ENCODE measurements at places on chromosomes 6 and 20.

- DNase-seq, result no peak
Observed at GRCh38 chr6:107716688-107717089, 107.4 kb downstream of the SCML4 start.

DNA sequence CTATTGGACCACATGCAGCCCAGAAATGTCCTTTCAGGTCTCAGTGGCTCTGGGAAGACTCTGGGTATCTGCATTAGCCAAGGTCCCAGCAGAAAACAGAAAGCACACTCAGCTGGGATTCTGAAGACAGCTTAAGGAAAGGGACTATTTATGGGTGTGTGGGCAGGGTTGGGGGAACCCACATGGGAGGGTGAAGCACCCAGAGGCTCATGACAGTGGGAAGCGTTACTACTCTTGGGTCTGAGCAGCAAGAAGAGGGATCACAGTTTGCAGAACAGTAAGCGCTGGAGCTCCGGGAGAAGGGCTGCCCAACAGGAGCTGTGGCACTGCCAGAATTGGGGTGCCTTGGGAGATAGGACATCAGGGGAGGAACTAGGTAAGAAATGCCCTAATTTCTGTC, 12.4 kb upstream of the CDC5L start:
- no peak for DNase-seq

DNA sequence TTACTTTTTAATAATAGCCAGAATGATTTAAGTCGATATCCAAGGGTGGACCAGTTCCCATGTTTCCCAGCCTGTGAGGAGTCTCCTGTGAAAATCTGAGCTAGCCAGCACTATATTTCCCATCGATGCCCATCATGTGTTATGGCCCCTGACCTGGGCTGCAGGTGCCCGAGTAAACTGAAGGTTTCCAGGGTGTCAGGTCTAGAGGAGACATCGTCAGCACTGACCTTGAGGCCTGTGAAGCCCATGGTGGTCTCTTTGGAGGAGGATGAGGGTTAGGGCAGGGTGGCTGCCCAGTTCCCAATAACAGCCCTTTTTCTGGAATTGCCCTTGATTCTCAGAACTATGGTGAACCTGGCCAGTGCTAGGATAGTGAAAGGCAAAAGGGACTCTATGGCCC, 63.0 kb upstream of the TOP1 start:
- DNase-seq, result no peak

DNA sequence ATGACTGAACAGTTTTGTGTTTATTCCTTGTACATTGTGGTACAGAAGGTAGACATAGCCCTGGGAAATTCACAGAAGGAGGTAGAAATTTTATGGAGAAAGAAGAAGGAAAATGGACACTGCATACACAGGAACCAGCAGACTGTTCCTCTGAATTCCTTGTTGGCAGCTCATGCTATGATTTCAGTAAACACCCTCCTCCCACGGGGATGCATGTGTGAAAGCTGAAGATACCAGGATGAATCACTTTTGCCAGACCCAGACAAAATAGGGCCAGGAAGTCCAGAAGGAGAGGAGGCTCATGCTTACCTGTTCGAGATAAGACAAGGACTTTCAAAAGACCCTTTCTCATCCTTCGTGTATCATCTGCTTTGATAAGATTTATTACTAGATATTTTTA, 110.3 kb upstream of the GGTLC1 start:
- DNase-seq, result no peak

DNA sequence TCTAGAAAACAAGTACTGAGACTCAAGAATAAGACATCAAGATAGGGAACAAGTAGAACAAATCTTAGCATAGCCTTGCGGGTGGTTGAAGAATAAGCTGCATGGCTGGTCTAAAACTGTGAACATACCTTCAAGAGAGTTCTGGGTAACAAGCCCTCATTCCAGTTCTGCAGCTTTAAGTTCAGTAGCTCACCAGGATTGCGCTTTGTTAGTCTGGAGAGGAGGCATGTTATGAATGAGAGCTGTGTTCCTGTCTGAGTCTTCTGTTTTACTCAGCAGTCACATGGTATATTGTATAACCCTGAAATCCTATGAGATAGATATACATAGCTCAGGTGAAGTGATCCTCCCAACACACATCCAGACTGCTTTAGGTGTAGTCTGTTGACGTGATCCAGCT, 406.6 kb upstream of the IRAK1BP1 start:
- DNase-seq, result no peak

GRCh38 chr6:168226902-168227318, 92.7 kb downstream of the DACT2 start:
- no peak for DNase-seq

- no peak for DNase-seq
Observed at GRCh38 chr20:58797371-58798338, 53.0 kb downstream of the GNAS-AS1 start.

DNA sequence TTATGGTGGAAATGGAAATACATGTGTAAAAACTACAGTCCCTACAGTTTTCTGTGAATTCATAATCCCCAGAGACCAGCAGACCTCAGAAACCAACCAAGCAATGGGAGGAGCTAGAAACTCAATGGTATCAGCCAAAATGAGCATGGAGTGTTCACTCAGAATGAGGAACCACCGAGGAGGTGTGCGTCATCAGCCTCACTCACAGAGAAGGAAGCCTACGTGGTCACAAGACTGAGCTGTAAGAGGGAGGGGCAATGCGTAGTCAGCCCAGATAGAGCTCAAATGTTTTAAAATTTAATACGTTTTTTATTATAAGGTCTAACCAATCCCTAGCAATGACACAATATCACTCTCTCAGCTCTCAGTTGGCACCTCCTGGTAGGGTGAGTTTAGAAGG, 17.4 kb downstream of the MYLK4 start:
- DNase-seq, result peak; percentile 38

GRCh38 chr20:34706912-34707784, 3.0 kb downstream of the TP53INP2 start:
- DNase-seq, result no peak

DNA sequence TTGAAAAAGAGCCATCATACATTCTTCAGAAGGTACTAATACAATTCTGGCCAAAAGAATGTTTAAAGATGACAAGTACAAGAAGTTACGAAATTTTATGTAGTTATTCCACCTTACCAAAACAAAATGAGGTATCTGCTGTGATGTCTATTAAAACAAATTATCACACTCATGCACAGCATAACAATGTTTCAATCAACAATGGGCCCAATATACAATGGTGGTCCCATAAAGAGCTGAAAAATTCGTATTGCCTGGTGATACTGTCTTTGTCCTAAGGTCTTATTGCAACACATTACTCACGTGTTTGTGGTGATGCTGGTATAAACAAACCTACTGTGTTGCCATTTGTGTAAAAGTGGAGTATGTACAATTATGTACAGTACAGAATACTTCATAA, 3.6 kb upstream of the NUP153 start:
- no peak for DNase-seq

- DNase-seq, result no peak
Observed at GRCh38 chr20:9163995-9164394, 95.1 kb downstream of the PLCB4 start.

DNA sequence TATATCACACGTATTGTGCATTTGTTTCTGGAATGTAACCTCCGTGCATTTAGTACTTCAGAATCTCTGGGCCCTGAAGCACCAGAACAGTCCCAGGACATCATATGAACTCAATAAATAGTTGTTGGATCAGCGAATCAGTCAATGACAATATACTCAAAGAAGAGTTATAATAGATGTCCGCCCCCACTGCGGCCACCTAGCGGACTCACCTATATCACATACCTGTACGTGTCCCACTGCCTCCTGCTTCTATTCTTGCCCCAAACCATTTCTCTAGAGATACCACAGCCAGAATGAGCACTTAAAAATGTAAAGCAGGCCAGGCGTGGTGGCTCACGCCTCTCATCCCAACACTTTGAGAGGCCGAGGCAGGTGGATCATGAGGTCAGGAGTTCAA, 73.9 kb downstream of the DCDC2 start:
- DNase-seq, result no peak

DNA sequence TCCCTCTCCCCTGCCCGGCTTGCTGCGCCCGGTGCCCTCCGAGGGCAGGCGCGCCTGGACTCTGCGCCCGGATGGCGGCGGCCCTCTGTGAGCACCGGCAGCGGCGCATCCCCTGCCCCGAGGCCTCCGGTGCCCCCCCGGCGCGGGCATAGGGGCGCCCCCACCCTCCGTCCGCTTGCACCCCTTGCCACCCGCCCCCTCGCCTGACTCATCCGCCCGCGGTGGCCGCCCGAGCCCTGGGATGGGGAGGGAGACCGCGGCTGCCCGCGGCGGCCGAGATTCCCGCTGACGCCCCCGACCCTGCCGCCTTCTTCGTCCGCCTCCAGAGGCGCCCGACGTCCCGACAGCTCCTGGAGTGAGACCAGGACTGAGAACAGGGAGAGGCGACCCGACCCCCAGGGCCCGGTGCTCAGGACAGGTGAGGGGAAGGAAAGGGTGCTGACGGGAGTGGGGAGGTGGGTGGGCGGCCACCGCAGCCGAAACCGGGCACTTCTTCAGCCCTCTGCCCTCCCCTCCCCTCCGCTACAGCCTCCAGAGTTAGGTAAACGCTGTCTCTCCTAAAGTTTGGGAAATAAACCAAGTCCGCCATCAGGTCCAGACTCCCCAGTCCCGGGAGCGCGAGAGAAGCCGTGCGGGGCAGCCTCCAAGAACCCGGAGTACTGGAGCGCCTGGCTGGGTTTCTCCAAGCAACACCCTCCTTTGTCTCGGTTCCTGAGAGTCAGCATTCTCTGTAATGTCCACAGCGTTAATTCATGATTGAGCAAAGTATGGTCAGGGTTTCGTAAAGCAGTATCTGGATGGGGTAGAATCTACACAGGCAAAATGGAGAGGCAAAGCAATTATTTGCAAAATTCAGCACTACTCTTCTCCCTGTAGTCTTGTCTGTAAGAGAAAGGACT, 539 bp downstream of the TMEM200A start:
- peak; percentile 11 for DNase-seq

- DNase-seq, result no peak
Observed at GRCh38 chr6:111208933-111209332, 121.6 kb downstream of the SLC16A10 start.

- DNase-seq, result no peak
Observed at GRCh38 chr6:39003072-39003471, 45.5 kb upstream of the GLP1R start.

GRCh38 chr20:11540558-11540957, 377.1 kb upstream of the BTBD3 start:
- no peak for DNase-seq

GRCh38 chr6:168956141-168956838, 297.4 kb downstream of the THBS2 start:
- no peak for DNase-seq

DNA sequence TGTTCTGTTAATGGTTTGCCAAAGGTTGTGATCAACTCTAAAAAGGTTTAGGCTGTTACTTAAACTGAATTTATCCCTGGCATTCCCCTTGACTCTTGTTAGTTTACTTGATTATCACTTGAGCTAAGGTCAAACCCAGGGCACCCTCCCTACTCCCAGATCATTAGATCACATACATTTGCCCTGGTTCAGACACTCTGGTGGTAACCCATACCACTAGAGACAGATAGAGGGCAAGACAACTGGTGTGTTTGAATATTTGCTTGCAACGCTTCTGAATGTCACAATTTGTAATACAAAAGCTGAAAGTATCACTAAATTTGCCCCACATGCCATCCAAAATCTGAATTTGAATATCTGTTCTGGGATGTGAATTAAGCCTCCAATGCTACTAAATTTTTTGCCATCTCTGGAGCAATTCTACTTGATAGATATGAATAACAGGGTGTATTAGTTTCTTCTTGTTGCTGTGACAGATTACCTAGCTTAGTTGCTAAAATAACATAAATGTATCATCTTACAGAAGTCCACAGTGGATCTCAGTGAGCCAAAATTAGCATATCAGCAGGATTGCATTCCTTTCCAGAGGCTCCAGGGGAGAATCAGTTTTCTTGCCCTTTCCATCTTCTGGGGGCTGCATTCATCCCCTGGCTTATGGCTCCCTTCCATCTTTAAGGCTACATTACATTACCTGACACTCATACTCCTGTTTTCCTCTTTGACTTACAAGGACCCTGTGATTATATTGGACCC, 45.4 kb downstream of the FIG4 start:
- no peak for DNase-seq

- no peak for DNase-seq
Observed at GRCh38 chr20:51128198-51128597, 105.3 kb upstream of the KCNG1 start.

DNA sequence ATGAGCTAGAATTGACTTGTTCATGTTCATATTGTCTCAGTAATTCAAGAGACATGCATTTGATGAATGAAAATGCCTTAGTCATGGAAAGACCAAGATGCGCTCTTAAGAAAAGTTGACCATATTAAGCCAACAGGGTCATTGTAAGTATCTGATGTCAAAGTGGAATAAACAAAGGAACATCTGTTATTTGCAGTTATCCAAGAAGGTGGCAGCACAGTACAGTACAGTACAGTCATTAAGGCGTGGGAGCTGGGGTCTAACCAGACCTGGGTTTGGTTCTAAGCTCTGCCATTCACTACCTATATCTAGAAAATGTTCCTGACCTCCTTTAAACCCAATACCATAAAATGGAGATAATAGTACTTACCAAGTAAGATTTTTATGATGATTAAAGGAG, 178.1 kb downstream of the BACH2 start:
- no peak for DNase-seq

DNA sequence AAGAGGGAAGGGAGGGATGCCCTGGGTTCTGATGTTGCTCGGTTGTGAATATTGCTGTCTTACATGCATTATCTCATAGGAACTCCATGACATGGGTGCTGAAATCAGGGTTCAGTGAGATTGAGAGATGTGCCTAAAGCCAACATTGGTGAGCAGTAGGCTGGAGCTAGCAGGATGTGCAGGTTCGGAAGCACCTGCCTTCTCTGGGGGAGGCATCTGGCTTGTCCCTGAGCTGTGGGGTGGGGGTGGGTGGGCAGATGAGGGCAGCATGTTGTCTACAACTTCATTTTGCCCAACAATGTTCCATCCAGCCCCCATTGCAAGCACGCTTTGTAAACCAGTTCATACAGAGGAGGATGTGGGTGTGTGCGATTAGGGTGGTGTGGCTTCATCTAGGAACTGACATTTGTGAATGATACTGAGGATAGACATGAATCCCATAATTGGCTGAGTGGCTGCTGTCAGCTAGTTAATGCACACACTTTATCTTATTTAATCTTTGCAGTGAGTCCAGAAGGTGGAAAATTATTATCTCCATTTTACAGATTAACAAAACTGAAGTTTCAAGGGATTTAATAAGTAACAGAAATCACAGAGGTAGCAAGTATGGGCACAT, 119.4 kb downstream of the SYNDIG1 start:
- DNase-seq, result no peak

GRCh38 chr6:21947731-21948386, 349.0 kb downstream of the PRL start:
- DNase-seq, result no peak

Measured in posterior cingulate gyrus (tissue), 11 donors.